LoVo (cell line): ENCODE measurements at places on chromosomes 5 and 9.

DNA sequence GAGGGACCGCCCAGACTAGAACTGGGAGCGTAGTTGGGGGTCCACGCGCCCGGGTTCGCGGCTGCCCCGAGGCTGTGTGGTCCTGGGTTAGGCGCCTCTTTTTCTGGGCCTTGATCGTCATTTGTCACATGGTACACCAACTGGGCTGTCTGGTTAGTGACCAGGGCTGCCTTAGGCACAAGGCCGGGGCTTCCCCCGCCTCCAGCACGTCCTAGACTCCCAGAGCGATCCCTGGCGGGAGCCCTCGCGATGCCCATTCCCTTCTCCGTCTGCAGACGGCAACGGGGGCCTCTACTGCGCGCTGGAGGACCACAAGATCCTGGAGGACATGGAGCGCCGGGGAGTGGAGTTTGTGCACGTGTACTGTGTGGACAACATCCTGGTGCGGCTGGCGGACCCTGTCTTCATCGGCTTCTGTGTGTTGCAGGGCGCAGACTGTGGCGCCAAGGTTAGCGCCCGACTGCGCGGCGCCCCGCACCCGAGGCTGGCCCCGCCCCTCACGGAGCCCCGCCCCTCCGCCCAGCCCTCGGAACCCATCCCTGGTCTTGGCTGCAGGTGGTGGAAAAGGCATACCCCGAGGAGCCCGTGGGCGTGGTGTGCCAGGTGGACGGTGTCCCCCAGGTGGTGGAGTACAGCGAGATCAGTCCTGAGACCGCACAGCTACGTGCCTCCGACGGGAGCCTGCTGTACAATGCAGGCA is 1.5 kb downstream of the UAP1L1 start:
- no peak for DNase-seq

- DNase-seq, result no peak
Measured at GRCh38 chr9:84107995-84108394, 127.4 kb downstream of the RMI1 start.

GRCh38 chr9:78712903-78713613 is 416.1 kb downstream of the PSAT1 start:
- no peak for DNase-seq

DNA sequence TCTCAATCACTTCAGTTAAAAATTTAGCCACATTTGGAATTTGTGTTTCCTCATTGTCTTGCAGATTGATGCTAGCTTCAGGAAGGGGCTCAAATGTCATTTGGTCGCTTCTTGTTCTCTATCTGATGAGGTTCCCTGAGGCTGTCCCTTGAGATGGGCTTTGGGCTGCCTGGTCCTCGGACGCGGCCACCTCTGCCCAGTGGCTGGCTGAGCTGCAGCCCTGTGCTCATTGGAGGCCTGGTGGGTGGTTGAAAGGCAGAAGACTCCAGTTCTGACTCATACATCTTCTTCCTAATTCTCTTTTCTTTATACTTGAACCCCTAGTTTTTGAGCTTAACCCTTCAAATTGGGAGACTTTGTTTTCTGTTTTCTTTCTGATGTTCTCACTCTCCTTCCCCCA is 78.8 kb upstream of the NTRK2 start:
- no peak for DNase-seq

DNA sequence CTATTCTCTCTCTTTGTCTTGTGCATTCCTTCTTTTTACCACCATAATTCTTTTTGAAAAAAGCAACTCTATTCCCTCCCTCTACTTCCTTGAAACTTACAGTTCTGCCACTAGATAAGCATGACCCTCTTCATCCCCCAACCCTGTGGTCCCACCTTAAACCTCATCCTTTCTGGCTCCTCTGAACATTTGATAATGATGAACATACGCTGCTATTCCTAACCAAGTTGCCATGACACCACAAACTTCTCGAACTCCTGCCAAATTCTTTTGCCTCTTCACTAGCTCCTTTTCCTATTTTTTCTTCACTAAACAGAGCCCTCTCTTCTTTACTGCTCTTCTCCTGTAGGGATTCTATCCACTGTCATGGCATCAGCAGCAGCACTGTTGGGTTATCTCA is 57.1 kb downstream of the MOCS2 start:
- no peak for DNase-seq

DNA sequence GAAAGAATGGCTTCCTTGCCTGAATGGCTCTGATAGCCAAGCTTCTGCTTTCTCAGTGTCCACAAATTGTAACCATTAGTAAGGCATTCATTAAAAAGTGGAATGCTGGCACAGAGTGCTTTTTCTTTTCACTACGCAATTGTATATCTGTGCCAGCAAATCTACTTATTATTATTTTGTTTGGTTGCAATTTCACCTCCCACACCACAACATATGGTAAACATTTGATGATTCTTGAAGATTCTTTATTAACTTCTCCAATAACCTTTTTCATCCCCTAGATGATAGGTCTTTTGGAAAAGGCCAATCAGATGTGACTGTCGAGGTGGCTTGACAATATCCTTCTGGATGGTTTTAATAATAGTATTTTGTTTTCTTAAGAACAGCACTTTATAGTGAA is 234.1 kb downstream of the TMEM38B start:
- no peak for DNase-seq

- no peak for DNase-seq
Measured at GRCh38 chr5:142402752-142403318, 78.0 kb upstream of the SPRY4 start.

GRCh38 chr9:79489261-79490000 is 82.3 kb upstream of the TLE4 start:
- DNase-seq, result peak; percentile 23

- no peak for DNase-seq
Measured at GRCh38 chr9:95512709-95513095, 4.1 kb downstream of the PTCH1 start.

GRCh38 chr5:61474746-61475145 is 142.7 kb downstream of the ZSWIM6 start:
- no peak for DNase-seq

- DNase-seq, result no peak
Measured at GRCh38 chr5:142803428-142804125, 33.4 kb downstream of the ARHGAP26 start.

GRCh38 chr5:122730037-122730436 is 44.8 kb upstream of the SNX2 start:
- no peak for DNase-seq
